Fibroblast of upper back skin (primary cell): ENCODE measurements at places on chromosomes 6 and 20.

GRCh38 chr20:44297721-44298120 lies 13.3 kb downstream of the FITM2 start:
- DNase-seq: no peak

DNA sequence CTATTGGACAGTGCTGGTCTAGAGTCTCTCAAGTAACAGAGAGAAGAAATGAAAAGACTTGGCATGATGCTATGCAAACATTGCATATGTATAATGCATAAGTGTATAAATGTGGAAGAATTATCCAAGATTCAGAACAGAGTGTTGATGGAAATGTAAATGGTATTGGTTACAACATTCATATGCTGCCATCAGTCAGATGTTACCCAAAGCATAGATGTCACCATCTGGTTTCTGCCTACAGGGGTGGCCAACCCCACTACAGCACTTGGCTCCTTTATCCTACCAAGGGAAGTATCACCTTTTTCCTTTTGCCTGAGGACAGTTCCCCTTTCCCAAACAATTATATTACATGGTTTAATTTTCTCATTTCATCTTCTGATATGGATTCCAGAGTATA lies 11.9 kb downstream of the POPDC3 start:
- DNase-seq: no peak

DNA sequence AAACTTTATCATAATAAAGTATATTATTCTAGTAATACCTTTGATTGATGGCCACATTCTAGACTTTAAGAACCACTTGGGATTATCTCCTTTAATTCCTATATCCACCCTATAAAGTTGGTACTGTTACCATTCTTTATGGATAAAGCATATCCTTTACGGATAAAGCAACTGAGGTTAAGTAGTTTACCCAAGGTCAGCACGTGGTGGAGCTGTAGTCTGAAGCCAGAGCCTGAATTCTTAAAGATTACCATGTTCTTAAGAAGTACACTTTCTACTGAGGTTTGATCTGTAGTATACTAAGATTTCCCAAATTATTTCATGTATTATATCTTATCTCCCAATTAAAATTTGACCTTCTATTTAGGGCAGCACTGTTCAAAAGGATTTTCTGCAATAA lies 3.0 kb upstream of the NCOA7 start:
- DNase-seq: no peak

DNA sequence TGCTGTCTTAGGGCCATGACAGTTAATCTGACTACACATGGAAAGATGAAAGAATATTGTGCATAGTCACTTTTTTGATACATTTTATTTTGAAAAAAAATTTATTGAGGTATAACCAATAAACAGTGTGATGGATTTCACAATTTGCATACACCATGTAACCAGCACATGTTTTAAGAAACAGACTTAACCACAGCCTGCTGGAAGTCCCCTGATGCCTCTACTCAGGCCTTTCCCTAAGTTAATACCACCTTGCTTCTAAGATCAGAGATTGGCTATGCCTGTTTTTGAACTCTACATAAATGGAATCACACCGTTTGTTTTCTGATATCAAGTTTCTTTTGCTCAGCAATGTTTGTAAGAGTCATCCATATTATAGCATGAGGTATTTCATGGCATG lies 136.3 kb downstream of the CFAP61 start:
- no peak for DNase-seq

GRCh38 chr6:34145161-34146020 lies 496 bp downstream of the GRM4 start:
- DNase-seq: peak; percentile 23

GRCh38 chr6:156658966-156659821 lies 118.0 kb upstream of the ARID1B start:
- peak; percentile 21 for DNase-seq

GRCh38 chr6:146785001-146785585 lies 186.3 kb downstream of the ADGB start:
- DNase-seq: peak; percentile 44

GRCh38 chr20:58551631-58552030 lies 36.4 kb upstream of the APCDD1L start:
- DNase-seq: no peak

- no peak for DNase-seq
Measured at GRCh38 chr20:35908007-35908406, 46.3 kb downstream of the SCAND1 start.

- DNase-seq: peak; percentile 73
Measured at GRCh38 chr6:166058064-166058739, 109.4 kb downstream of the TBXT start.

GRCh38 chr20:38325905-38326304 lies 20.4 kb upstream of the LBP start:
- DNase-seq: no peak

- no peak for DNase-seq
Measured at GRCh38 chr6:169938262-169938701, 186.9 kb downstream of the ERMARD start.

GRCh38 chr6:26440977-26441358 lies 664 bp downstream of the BTN3A3 start:
- no peak for DNase-seq

GRCh38 chr6:114096561-114097172 lies 125.7 kb upstream of the HDAC2 start:
- DNase-seq: peak; percentile 46

GRCh38 chr6:56222499-56222898 lies 24.9 kb downstream of the COL21A1 start:
- peak; percentile 96 for DNase-seq

DNA sequence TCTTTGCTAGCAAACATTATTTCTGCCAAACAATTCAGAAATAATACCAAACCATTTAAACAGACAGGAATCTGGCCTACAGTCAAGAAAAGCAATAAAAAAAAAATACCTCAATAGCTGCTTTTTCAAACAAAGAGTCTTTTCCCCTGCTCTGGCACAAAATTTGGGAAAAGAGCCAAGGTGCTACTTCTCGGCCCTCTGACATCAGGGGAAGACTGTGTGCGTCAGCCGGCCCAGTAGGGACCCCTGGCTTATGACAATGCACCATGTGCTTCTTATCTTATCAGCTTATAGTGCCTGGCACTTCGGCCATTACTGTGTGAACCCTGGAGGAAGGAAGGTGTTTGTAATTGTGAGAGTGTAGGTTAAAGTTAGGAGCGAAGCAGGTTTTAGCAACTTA lies 89.4 kb downstream of the PDE10A start:
- DNase-seq: peak; percentile 51

- peak; percentile 62 for DNase-seq
Measured at GRCh38 chr6:165883851-165884640, 221.0 kb upstream of the PDE10A start.

- DNase-seq: no peak
Measured at GRCh38 chr6:109894181-109894580, 83.9 kb upstream of the GPR6 start.

GRCh38 chr6:4930025-4930691 lies 73.7 kb downstream of the RPP40 start:
- no peak for DNase-seq

- no peak for DNase-seq
Measured at GRCh38 chr6:7270320-7271204, 42.4 kb downstream of the SSR1 start.

GRCh38 chr6:109304284-109305015 lies 77.8 kb downstream of the CD164 start:
- DNase-seq: no peak

- DNase-seq: peak; percentile 71
Measured at GRCh38 chr6:28218312-28219248, 6.5 kb upstream of the ZSCAN9 start.

GRCh38 chr20:62053465-62054196 lies 12.1 kb downstream of the TAF4 start:
- no peak for DNase-seq

- no peak for DNase-seq
Measured at GRCh38 chr20:1800180-1800579, 95.0 kb upstream of the SIRPA start.

DNA sequence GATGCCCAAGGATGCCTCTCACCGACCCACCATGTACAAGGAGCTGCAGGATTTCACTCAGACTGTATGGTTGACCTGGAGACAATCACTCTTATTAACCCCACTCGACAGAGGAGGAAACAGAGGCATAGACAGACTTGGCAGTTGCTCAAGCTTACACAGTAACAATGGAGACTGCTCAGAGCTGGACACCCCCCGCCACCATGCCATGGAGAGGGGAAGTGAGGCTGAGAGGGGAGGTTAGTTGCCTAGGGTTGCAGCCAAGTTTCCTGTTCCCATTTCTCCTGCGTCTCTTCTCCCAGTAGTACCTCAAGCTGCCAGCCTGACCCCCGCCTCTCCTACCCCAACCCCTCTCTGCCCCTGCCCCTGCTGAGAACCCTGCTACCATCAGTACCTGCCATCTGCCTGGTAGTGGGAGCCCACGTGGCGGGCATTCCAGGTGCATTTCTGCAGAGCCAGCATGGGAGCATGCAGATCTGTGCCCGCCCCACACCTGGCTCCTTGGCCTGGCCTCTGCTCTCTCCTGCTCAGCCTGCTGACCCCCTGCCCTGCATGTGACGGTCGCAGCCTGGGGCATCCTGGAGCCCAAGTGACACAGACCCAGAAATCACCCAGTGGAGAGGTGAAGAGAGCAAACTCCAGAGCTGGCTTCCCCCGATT lies 157.7 kb downstream of the PREX1 start:
- DNase-seq: no peak

GRCh38 chr20:4722993-4723392 lies 1.3 kb downstream of the PRND start:
- no peak for DNase-seq

DNA sequence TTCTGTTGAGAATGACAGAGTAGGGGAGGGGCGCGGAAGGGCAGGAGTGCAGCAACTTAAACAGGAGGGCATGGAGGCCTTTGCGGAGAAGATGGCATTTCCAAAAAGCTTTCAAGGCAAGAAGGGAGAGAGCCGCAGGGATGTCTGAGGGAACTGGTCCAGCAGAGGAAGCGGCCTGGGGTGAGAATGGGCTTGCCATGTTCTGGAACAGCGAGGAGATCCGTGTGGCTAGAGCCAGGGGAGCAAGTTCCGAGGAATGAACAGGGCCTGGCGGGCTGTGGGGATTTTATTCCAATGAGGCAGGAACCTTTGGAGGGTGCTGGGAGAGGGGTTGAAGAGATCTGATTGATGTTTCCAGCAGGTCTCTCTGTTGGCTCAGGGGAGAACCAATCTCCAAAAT lies 86.1 kb downstream of the PREX1 start:
- DNase-seq: no peak
